GM20000 (cell line): ENCODE measurements at places on chromosomes 2 and 18.

DNA sequence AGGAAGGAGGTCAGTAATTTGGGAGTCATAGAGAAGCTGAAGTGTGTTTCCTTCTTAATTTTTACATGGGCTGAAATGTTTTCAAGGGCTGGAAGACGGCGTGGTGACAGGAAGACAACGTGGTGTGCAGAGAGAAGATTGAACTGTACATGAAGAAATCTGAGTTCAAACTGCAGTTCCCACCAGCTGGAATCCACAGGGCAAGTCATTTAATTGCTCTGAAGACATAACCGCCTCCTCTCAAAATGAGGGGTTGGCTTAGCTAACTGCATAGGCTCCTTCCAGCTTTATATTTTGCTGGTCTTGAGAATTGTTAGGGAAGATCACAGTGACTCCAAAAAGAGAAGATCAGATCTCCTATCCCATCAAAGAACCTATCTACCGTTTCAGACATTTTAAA is 103.9 kb downstream of the SLC8A1 start:
- DNase-seq, result no peak

DNA sequence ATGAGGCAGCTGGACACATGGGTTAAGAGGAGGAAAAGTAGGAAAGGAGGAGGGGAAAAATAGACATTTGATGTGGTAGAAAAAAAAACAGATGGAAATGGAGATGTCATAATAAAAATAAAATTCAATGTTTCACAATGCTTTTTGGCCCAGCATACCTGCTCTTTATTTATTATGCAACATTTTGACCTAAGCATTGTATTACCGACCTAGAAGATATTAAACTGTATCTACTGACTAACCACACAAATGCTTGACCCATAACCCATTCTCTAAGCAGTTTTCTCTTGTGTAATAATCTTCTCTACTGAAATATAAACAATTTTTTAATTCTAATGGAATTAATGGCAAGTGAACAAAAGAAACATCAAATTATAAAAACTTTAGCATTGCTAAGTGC is 362.3 kb downstream of the FBXO15 start:
- no peak for DNase-seq

DNA sequence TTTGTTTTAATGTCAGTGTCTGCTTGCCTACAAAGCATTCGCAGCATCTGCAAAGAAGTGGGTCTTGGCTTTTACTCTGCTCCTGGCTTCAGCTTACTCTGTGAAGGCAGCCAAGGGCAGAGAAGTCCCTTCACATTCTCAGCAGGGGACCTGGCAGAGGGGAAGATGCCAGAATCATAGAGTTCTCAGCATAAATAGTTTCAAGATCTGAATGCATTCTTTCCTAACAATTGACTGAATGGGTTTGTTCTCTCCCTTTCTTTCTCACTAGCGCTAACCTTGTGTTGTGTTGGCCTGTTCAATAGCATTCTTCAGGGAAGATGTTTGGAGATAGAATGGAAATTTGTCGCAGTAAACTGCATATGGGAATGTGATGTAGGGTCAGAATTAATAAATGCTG is 106.9 kb downstream of the FARSB start:
- no peak for DNase-seq

- no peak for DNase-seq
Observed at GRCh38 chr2:150141226-150142001, 346.1 kb downstream of the RND3 start.

DNA sequence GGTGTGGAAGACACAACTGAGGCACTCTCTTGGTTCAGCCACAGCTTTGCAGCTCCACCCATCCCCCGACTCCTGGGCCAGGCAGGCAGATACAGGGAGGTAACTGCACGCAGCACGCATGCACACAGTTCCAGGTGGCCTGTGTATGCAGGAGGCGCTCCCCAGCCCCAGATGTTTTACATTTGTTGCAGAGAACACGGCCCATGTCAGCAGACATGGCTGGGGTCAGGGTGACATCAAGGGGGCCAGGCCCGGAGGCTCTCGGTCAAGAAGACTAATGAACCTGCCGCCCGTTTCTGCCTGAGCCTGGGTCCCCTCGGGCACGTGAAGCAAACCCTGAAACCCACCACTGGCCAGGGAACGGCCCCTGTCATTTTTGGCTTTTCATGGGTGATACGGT is 57.3 kb downstream of the TWIST2 start:
- DNase-seq, result no peak

DNA sequence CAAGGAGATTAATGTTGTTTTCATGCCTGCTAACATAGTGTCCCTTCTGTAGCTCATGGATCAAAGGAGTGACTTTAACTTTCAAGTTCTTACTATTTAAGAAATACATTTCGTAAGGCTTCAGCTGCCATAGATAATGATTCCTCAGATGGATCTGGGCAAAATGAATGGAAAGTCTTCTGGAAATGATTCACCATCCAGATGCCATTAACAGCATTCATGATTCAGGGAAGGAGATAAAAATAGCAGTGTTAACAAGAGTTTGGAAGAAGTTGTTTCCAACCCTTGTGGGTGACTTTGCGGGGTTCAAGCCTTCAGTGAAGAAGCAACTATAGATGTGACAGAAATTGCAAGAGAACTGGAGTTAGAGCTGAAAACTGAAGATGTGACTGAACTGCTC is 17.0 kb downstream of the VRK2 start:
- no peak for DNase-seq

DNA sequence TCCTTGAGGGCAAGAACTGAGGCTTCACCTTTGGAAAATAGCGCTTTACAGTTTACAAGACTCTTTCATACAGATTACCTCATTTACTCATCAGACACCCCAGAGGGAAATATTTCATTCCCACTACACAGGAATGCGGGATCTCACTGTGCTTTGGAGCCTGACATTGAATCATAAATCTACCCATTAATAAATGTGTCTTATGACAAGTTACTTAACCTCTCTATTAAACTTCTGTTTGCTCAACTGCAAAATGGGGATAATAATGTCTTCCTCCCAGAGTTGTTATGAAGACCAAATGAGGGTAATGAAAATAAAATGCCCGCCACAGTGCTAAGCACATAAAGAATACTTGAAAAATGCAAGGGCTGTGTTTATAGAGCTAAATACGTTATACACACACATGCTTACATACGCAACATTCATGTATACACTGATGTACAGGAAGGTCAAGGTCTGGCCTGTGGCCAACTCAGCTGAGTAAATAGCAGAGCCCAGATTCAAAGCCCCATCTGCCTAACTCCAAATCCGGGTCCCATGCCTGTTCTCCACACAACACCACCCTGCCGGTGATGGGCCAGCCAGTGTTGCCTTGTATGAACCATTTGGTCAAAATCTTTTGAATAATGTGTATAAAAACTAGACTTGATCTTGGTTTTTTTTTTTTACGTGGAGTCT is 77.8 kb upstream of the STPG4 start:
- no peak for DNase-seq

DNA sequence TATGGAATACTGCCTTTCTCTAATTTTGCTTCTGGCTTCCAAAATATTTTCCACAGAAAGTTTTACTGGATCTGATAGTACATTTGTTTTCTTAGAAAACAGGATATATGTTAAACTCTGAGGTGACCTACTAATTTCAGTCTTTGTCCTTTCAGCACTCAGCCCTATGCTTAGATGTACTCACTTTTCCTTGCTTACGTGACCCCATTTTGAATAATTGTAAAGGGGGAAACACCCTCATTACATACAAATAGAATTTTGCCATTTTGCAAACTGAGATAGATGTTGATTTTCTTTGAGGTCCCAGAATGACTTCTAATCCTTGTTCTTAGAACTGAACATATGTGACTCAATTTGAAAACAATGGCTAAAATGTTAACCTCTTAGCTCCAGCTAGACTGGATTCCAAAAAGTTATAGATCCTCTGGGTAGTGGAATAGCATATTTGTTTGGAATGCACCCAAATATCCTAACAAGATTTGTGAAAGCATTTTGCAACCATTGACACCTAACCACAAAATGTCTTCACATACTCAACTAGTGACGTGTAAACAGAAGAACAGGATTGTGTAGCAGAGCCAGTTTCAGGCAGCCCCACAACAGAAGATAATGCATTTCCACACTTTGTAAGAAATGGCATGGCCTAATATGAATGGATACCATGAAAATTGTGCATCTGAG is 44.8 kb upstream of the EHBP1 start:
- no peak for DNase-seq

DNA sequence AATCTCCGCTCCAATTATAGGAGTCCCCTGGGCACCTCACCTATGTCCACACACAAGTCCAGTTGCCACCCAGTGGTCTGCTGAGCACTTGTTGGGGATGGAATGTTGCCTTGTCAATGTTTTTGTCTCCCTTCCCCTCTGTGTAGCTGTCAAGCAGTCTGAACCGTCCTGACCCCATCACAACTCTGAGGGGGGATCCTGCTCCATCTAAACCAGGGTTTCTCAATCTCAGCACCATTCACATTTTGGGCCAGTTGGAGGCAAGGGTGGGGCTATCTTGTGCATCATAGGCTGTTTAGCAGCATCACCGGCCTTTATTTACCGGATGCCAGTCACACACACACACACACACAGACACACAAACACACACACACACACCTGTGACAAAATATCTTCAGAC is 53.0 kb downstream of the CYP26B1 start:
- no peak for DNase-seq

DNA sequence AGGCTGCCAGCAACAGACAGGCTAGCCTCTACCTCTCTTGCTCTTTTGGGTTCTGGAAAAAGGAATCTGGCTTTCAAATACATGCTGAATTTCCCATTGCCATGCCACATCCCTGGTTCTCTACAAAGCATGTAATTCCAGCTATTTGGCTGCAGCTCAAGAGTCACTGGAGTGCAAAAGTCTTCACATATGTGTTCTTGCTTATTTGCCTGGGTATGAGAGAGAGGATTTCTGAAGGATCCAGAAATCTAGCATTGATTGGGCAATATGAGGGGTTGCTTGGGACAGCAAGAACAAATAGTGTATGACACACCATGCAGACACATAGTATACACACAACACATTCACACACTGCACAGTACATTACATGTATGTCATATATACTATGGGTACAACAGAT is 30.7 kb upstream of the LGALSL start:
- no peak for DNase-seq

DNA sequence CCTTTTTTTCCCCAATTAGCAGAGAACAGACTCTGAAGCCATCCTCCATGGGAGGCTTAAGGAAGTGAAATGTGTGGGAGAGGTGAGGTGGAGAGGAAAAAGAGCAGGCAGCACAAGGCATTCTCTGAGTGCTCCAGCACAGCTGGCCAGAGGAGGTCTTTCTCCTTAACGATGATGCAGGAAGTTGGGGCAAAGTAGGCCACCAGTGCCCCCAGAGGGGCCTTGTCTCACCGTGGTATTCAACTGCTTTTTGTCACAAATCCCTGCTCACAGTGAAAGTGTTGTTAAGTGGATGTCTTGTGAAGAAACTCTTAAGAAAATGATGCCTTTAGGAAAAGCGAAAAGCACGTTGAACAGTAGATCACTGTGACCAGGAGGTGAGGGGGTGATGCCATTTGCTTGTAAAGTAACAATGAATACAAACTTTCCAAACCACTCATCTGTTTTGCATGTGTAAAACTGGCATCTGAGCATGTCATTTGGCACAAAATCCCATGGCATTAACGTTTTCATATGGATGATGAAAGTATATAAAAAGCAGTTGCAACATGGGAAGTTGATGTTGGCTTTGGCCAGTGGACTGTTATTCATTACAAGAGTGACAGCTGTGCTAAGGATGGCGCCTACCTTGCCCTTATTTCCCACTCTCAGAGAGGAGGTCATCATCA is 49.2 kb upstream of the CDC42EP3 start:
- DNase-seq, result no peak

GRCh38 chr2:145759228-145759915 is 1239.5 kb upstream of the ZEB2 start:
- no peak for DNase-seq

DNA sequence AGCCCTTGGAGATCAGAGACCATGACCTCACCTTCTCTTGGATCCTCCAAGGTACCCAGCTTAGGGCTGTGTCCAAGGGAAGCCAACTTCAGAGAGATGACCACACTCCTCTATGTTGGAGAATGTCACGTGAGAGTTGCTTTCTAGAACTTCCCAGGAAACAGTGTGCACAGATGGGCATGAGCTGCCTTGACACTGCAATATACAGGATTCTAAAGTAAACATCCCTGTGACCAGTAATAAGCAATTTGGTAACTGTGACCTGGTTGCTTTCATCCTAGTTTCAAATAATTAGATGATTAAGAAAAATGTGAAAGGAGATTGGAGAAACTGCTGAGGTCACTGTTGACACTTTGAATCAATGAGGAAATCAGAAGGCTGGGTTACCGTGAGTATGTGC is 181.1 kb upstream of the EPAS1 start:
- no peak for DNase-seq

GRCh38 chr18:44764863-44765262 is 84.2 kb downstream of the SETBP1 start:
- DNase-seq, result no peak
